ENCODE measurements at places on chromosomes 7 and 10.

GRCh38 chr10:69515699-69516259, 57.4 kb downstream of the NEUROG3 start:
- peak; percentile 93 for DNase-seq

- DNase-seq = peak; percentile 47
These were observed 417.1 kb downstream of the SUGCT start for GRCh38 chr7:40551685-40552576.

GRCh38 chr10:16559236-16559773, 37.6 kb upstream of the C1QL3 start:
- DNase-seq = no peak

GRCh38 chr7:94401428-94401814, 6.7 kb downstream of the COL1A2 start:
- no peak for DNase-seq

- DNase-seq = no peak
These were observed 40.8 kb downstream of the RGS10 start for GRCh38 chr10:119501690-119502089.

DNA sequence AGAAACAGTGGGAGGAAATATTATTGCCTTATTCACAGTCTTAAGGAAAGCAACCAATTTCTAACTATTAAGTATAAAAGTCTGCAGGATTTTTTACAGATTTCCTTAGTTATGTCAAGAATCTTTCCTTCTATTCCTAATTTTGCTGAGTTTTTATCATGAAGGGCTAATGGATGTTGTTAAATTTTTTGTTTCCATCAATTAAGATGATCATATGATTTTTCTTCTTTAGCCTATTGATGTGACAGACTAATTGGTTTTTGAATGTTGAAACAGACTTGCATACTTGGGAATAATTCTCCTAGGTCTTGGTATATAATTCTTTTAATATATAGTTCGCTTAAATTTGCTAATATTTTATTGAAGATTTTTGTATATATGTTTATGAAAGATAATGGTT, 569.1 kb upstream of the KCND2 start:
- DNase-seq = no peak

GRCh38 chr10:132813560-132814468, 27.9 kb upstream of the NKX6-2 start:
- DNase-seq = no peak

- no peak for DNase-seq
These were observed 7.1 kb upstream of the CPA5 start for GRCh38 chr7:130337410-130337971.

- no peak for DNase-seq
These were observed 210.9 kb downstream of the CUX1 start for GRCh38 chr7:102028206-102028826.

GRCh38 chr10:83372646-83373045, 766.7 kb upstream of the GHITM start:
- no peak for DNase-seq

DNA sequence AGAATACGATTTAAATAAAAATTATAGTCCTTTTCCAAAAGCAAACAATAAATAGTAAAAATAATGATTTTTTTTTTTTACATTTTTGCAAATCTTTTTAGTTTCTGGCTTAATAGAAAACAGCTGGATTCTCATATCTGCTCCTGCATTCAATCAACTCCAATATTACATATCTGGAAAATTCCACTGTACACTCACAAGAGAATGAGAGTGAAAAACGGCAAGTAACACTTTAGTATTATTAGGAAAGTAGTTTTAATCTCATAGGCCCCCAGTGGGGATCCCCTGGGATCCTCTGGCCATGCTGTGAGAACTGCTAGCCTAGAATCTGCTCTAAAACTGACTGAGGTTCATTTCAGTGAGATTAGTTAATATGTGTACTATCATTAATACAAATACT, 128.6 kb upstream of the LRRN3 start:
- DNase-seq = no peak

DNA sequence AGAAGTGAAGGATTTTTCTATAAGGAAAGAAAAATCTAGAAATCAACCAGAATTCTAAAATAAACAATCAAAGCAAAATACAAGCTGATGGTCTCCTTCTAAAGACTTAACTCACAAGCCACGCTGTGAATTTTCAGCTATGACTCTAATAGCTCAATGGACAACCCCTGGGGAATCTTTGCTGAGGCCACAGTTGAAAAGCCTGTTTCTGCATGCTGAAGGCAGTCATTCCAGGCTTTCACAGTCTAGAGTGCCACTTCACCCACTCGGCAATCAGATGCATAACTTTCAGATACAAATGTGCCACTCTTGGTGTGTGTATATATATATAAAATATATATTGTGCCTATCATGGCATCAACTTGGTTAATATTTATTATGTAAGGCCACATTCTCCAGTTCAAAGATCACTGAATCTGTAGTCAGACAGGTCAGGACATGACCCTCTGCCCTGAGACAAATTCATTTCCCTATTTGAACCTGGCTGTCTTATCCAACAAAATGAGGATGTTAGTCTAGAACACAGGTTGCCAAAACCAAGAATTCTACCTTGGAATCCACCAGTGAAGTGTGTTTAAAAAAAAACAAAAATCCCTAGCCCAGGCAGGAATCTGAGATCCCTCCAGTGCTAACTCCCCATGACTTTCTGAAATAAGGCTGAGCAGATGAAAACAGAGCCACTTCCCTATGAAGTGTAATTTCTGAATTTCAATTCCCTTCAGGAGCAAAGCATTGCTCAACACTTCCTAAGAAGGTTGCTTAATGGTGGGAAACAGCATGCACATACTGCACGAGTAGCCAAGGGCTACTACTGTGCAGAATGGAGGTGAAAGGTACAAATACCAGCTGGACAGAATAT, 9.9 kb downstream of the LIPA start:
- no peak for DNase-seq
